ENCODE measurements at places on chromosomes 5 and 9. TPM values are rescaled to one million over a fixed set of nuclear protein-coding genes. Genes with fewer than 3 reads are reported as not detected.

- no peaks in the 10 kb centered on the region for H3K4me1 ChIP-seq
- H3K27ac ChIP-seq = no peak overlapping the region
These were observed 577.6 kb downstream of the TLR4 start for GRCh38 chr9:118281772-118282171.

GRCh38 chr5:143454936-143455516, 51.5 kb upstream of the NR3C1 start:
- H3K27ac ChIP-seq = no peak overlapping the region
- no peak for DNase-seq
- H3K27me3 ChIP-seq = no peaks in the 10 kb centered on the region
- H3K4me3 ChIP-seq = no peak overlapping the region
- H3K4me1 ChIP-seq = no peaks in the 10 kb centered on the region

PCDHAC2 gene
- 2.3 TPM for total RNA-seq

DNA sequence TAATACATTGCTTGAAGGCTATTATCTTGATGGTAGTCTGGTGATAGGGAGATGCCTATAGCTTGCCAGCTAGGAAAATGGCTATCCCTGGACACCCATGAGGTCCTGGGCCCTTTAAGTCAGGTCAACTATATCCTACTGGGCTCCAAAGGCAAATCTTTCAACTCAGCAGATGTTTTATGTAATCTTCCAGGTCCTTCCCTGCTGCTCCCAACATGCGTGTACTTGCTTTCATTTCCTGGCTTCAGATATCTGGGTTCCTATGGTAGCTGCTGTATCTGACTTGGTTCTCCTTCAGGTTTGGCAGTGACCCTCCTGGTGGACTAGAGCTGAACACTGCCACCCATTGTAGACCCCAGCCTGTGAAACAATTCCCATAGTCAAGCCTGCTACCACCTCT, 32.4 kb upstream of the GAS1 start:
- peak overlapping the region; percentile 80 for H3K27ac ChIP-seq
- H3K27me3 ChIP-seq = no peaks in the 10 kb centered on the region
- H3K36me3 ChIP-seq = peaks cover 9% of the 10 kb centered on the region

MLANA gene
- total RNA-seq = not detected

- H3K4me1 ChIP-seq = peaks cover 62% of the 10 kb centered on the region
- peak overlapping the region; percentile 59 for H3K4me3 ChIP-seq
- peak overlapping the region; percentile 28 for H3K27ac ChIP-seq
- no peaks in the 10 kb centered on the region for H3K27me3 ChIP-seq
- no peak for DNase-seq
- H3K36me3 ChIP-seq = no peaks in the 10 kb centered on the region
These were observed 1.7 kb downstream of the ADRA1B start for GRCh38 chr5:159917994-159918393.

DNA sequence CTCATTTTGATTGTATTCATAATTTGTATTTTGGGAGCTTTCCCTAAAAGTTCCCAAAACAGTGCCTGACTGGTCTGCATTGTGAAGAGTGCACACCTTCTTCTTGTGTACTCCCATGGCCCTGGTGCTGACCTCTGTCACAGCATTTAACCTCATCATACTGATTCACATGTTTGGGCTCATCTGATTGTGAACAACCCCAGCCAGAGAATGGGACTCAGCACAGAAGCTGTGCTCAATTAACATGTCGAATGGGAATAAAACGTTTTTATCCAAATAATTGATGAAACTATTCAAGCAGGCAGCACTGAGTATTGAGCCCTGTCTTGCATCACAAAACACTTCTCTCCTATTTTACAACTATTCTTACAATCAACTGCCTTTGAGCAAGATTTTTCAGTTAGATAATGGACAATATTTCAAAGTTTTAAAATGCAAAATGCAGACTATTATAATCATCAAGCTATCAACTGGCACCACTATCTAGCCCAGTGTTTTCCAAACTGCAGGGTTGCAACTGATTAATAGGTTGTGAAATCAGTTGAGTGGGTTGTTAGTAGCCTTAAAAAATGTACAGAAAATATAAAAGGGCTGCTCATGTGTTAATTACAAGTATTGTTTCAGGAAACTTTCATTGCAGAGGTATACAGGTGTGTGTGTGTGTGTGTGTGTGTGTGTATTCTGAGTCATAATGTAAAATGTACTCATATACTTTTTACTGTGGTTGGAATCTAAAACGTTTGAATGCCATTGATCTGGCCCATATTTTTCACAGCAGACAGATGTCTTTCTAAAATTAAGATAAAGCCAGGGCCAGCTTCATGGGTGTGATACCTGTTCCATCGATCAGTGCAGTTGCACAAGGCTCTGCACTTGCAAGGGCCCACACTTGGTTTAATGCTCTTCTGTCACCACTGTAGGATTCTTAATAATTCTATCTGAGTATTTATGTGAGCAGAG, 190.5 kb downstream of the PIK3R1 start:
- no peaks in the 10 kb centered on the region for H3K36me3 ChIP-seq
- peaks cover 31% of the 10 kb centered on the region for H3K4me1 ChIP-seq
- DNase-seq = no peak
- no peaks in the 10 kb centered on the region for H3K27me3 ChIP-seq

DNA sequence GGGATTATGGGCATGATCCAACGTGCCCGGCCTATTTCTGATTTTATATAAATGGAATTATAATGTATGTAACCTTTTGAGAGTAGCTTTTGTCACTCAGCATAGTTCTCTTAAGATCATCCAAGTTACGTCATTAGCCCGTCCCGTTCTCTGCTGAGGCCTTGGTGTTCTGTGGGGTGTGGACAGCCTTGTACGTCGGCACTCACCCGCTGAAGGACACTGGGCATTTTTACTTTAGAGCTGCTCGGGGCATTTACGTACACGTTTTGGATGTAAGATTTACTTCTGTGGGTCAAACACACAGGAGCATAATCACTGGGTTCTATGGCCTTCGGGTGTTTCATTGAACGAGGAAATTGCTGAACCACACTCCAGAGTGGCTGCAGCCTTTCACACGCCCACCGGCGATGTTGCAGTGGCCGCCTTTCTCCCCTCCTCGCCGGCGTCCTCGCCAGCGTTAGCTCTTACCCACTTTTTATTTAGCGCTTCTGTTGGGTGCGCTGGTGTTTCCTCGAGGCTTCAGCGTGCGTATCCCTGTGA, 101.8 kb downstream of the EHMT1 start:
- H3K36me3 ChIP-seq = peaks cover 27% of the 10 kb centered on the region
- no peak for DNase-seq
- H3K4me3 ChIP-seq = no peak overlapping the region
- no peaks in the 10 kb centered on the region for H3K27me3 ChIP-seq

DNA sequence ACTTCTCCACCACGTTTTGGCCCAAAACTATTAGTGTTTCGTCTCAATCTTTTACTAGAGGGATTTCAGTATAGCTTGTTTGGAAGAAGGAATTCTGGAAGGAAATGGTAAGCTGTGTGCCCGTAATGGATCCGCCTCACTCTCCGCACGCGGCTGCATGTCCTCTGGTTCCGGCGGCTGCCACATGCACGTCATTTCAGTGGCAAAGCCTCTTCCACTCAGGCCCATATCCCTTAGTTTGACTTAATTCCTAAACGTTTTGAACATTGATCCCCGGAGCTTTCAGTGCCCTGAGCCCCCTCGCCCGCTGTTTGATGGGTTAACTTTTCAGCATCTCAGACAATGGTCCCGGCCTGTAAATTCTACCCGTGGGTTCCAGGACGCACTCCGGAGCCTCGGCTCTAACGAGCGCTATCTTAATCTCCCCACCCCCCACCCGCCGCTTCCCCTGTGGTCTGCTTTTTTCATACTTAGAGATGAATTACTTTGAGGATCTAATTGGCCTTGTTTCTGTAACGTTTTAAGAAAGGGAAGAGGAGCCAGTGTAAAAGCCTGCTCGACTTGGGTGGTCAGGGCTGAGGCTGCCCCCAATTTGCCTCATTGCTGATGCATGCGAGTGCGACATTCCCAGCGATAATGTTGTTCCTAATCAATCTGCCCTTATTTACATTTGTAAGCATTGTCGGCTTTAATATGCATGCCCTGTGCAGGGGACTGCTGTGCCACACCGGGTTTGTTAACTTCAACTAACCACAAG, 4.6 kb downstream of the PTCH1 start:
- H3K4me1 ChIP-seq = peaks cover 25% of the 10 kb centered on the region
- no peaks in the 10 kb centered on the region for H3K27me3 ChIP-seq
- DNase-seq = no peak
- H3K4me3 ChIP-seq = peak overlapping the region; percentile 85
- H3K36me3 ChIP-seq = no peaks in the 10 kb centered on the region
- H3K27ac ChIP-seq = peak overlapping the region; percentile 88

DNA sequence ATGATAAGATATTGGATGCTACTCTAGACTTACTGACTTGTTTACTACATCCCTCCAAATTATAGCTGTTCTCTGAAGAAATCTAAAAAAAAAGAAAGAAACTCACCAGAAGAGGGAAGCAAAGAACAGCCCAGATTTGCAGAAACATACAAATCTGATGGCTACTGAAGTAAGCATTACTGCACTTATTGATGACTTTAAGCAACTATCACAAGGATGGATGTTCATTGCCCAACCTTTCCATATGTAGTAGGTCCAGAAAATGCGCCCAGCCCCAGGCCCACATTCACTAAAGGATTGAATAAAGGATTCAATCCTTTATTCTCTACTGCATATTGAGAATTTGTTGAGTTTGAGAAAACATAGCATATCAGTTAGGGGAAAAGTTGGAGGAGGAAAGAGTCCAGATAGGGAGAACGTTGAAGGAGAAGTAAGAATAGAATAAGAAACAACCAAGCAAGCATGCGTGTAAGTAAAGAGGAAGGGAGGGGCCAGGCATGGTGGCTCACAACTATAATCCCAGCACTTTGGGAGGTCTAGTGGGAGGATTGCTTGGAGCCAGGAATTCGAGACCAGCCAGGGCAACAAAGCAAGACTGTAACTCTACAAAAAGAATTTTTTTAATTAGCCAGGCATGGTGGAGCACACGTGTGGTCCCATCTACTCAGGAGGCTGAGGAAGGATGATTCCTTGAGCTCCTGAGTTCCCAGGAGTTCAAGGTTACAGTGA, 33.8 kb upstream of the DTWD2 start:
- H3K4me1 ChIP-seq = peaks cover 3% of the 10 kb centered on the region
- H3K27me3 ChIP-seq = no peaks in the 10 kb centered on the region
- H3K27ac ChIP-seq = no peak overlapping the region

NACC2 gene
- 41.4 TPM for total RNA-seq

BICD2 gene
- 34.8 TPM for total RNA-seq

CARD9 gene
- 0.94 TPM for total RNA-seq

DNA sequence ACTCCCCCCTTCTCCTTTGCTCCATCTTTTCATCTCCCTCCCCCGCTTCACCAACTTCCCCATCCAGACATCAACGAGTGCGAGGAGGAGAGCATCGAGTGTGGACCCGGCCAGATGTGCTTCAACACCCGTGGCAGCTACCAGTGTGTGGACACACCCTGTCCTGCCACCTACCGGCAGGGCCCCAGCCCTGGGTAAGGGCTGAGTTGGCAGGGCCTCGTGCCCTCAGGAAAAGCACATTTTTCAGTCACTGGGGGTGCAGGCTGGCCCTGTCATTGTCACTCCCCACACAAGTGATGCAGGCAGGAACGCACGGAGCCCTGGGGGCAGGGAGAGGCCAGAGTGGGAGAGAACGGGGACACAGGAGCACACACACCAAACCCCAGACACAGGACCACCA, 12.4 kb upstream of the ASS1 start:
- peaks cover 3% of the 10 kb centered on the region for H3K27me3 ChIP-seq
- H3K4me3 ChIP-seq = peak overlapping the region; percentile 14
- no peak for DNase-seq
- H3K36me3 ChIP-seq = peaks cover 2% of the 10 kb centered on the region

- no peak for DNase-seq
- H3K4me3 ChIP-seq = no peak overlapping the region
- no peaks in the 10 kb centered on the region for H3K4me1 ChIP-seq
- H3K27ac ChIP-seq = no peak overlapping the region
- peaks cover 8% of the 10 kb centered on the region for H3K36me3 ChIP-seq
These were observed 7.1 kb downstream of the GTF3C5 start for GRCh38 chr9:133037775-133038515.

DNA sequence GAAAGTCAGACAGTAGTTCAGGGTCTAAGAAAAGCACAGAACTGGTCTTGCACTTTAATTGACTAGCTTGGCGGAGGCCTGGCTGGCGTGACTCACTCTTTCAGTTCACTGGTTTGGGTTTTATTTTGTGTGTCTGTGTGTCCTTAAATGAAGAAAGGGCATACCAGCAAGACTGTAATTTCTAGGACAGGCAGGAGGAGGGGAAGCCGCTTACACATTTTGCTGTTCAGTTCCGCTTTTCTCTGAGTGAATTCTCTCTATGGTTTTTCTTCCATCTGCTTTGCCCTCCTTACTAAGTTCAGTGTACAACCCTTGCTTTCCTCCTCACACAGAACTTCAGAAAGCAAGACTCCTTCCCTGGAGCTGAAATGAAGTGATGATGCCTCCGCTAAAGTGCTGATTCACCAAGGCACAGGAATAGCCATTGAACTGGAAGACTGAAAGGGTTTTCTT, 150.8 kb downstream of the MEF2C start:
- H3K4me1 ChIP-seq = no peaks in the 10 kb centered on the region
- no peaks in the 10 kb centered on the region for H3K27me3 ChIP-seq

DNA sequence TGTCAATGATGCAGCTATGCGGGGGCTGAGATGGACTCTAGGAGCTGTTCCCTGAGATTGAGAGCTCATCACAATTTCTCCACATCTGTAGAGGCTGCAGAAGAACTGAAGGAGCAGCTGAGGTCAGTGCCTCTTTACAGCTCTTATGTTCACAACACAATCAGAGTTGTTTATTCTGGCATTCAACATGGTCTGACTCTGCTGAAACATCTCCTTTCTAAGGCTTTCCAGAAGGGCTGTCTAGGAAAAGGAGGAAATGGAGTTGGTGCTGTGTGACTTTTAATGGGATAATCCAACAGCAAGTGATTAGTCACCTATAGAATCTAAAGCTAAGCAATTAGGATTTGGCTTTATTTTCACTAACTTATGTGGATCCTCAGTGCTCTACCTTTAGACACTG, 6.0 kb downstream of the POU5F2 start:
- peaks cover 7% of the 10 kb centered on the region for H3K36me3 ChIP-seq
- peaks cover 4% of the 10 kb centered on the region for H3K4me1 ChIP-seq
- no peak overlapping the region for H3K27ac ChIP-seq
- no peak overlapping the region for H3K4me3 ChIP-seq

PITX1 gene
- not detected for total RNA-seq

DNA sequence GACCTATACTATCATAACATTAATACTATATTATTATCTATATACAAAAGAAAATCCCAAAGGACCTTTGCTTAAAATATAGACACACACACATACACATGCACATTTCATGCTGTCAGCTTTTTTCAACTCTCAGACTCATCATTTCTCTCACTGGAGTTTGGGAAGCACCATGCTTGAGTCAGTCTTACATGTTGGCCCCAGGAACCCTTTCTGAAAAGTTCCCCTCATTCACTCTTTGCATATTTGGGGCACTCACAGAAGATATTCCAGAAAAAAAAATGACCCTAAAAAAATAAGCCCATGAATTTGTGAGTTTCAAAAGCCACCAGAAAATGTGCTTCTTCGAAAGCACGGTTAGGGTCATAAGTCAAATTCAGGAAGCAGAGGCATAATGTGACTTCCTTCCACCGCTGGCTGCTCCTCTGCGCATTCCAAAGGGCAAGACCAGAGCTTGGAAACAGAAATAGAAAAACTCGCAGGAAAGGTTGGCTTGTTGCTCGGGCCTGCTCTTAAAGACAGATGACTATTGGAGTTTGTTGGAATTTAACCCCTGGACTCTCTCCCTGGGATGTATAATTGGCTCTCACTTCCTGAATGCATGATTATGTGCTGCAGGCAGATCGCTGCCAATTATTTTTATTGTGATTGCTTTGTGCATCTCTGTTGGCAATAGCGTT, 129.7 kb upstream of the IQGAP2 start:
- no peak for DNase-seq
- no peaks in the 10 kb centered on the region for H3K27me3 ChIP-seq
- H3K36me3 ChIP-seq = no peaks in the 10 kb centered on the region
- H3K4me3 ChIP-seq = no peak overlapping the region

Measured in osteocyte (in vitro differentiated cells).